ENCODE measurements at places on chromosomes 4 and X. TPM values are rescaled to one million over a fixed set of nuclear protein-coding genes. Genes with fewer than 3 reads are reported as not detected.

- H3K4me3 ChIP-seq, result no peak overlapping the region
- H3K36me3 ChIP-seq, result no peaks in the 10 kb centered on the region
- peaks cover 7% of the 10 kb centered on the region for H3K4me1 ChIP-seq
- no peak for DNase-seq
These were observed 287.6 kb downstream of the ARHGAP24 start for GRCh38 chr4:85762529-85762871.

DNA sequence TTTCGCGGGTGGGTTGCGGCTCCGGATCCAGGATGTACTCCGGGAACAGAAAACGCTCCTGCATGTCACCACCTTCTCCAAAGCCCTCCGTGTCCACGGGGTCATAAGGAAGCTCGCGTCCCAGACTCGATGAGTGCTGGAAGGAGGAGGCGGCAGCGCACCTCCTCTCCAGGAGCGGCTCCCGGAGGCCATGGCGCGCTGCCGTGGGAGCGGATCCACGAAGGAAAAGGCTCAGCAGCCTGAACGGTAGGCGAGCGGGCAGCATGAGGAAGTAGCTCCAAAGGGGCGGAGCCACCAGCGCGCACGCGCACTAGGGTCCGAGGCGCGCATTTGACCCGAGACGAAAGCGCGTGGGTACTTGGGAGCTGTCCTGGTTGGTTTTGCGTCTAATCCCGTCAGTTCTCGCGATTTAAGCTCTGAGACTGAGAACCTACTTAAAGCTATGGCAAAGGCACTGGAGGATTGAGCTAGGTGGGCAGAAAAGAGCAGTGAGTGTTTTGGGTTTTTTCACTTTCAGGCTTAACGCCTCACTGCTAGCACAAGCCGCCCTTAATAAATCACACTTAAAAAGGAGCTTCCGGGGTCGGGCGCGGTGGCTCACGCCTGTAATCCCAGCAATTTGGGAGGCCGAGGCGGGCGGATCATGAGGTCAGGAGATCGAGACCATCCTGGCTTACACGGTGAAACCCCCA lies at the start of gene NOA1:
Gene NOA1, minus strand, starts transcription at position 286 of the 692 bp plus-strand sequence. Its CDS starts 21 bp downstream, at position 265.
- H3K4me3 ChIP-seq, result peak within 1 kb of the TSS; percentile 86
- peaks cover 7% of the 10 kb centered on the region for H3K36me3 ChIP-seq
- H3K27ac ChIP-seq, result peak within 1 kb of the TSS; percentile 88
- H3K27me3 ChIP-seq, result no peaks in the 10 kb centered on the region
- H3K4me1 ChIP-seq, result peaks cover 32% of the 10 kb centered on the region
- peak; percentile 98 for DNase-seq

DNA sequence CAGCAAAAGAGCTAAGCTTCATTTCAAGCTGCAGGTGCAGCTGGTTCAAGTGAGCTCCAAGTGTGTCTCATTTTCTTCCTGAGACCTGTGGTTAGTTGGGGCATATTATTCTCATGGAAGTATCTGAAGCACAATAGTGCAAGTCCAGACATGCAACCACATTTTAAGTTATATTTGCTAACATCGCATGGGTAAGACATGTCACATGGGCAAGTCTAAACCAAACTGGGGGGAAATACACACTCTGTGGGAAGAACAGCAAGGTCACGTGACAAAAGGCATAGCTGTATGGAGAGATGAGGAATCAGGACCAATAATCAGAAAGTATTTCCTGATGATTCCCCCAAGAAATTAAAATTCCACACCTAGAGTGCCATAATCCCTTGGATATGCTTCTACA lies 94.9 kb upstream of the NDP start:
- DNase-seq, result no peak
- no peaks in the 10 kb centered on the region for H3K27me3 ChIP-seq
- H3K36me3 ChIP-seq, result no peaks in the 10 kb centered on the region
- no peak overlapping the region for H3K27ac ChIP-seq
- no peak overlapping the region for H3K4me3 ChIP-seq

DNA sequence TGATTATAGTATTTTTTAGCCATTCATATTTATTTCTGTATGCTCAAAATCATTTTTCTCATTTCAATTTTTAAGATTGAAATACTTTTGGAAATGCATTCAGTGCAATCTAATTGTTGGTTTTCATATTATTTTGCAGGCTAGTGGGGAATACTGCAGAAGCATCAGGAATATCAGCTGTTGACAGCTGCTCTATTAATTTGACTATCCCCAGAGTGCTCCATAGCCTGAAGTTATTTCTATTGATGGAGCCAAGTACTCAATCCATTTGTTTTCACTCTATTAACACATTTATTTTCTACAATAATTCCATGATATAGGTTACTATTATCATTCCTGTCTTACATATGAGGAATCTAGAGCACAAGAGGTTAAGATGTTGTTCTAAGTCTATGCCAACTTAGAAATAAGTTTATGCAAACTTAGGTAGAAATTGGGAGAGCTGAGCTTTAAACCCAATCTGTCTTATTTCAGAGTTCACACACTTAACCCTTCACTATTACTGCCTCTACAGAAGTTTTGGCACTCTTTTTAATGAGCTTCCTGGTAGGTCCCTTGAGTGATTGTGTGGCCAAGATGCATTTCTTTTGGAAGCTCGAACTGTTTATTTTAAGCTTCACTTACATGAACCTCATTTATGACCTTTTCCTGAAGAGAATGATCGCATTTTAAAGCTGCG lies 65.6 kb upstream of the PCDH18 start:
- H3K4me3 ChIP-seq, result no peak overlapping the region
- no peak for DNase-seq
- H3K36me3 ChIP-seq, result no peaks in the 10 kb centered on the region
- H3K4me1 ChIP-seq, result no peaks in the 10 kb centered on the region
- no peak overlapping the region for H3K27ac ChIP-seq

GRCh38 chr4:74504212-74504611 lies 59.3 kb downstream of the AREG start:
- H3K4me3 ChIP-seq, result no peak overlapping the region
- H3K36me3 ChIP-seq, result no peaks in the 10 kb centered on the region
- no peaks in the 10 kb centered on the region for H3K4me1 ChIP-seq
- H3K27me3 ChIP-seq, result no peaks in the 10 kb centered on the region

GRCh38 chr4:72489267-72489666 lies 79.8 kb downstream of the ADAMTS3 start:
- DNase-seq, result no peak
- no peaks in the 10 kb centered on the region for H3K4me1 ChIP-seq
- no peaks in the 10 kb centered on the region for H3K27me3 ChIP-seq
- H3K36me3 ChIP-seq, result no peaks in the 10 kb centered on the region

- H3K27me3 ChIP-seq, result no peaks in the 10 kb centered on the region
- no peaks in the 10 kb centered on the region for H3K36me3 ChIP-seq
- H3K4me3 ChIP-seq, result no peak overlapping the region
- DNase-seq, result no peak
These were observed 26.1 kb upstream of the LONRF3 start for GRCh38 chrX:118948270-118948669.

- no peaks in the 10 kb centered on the region for H3K27me3 ChIP-seq
- H3K36me3 ChIP-seq, result no peaks in the 10 kb centered on the region
- peaks cover 16% of the 10 kb centered on the region for H3K4me1 ChIP-seq
- DNase-seq, result no peak
These were observed 202.3 kb downstream of the PPP3CA start for GRCh38 chr4:101145021-101145420.

DNA sequence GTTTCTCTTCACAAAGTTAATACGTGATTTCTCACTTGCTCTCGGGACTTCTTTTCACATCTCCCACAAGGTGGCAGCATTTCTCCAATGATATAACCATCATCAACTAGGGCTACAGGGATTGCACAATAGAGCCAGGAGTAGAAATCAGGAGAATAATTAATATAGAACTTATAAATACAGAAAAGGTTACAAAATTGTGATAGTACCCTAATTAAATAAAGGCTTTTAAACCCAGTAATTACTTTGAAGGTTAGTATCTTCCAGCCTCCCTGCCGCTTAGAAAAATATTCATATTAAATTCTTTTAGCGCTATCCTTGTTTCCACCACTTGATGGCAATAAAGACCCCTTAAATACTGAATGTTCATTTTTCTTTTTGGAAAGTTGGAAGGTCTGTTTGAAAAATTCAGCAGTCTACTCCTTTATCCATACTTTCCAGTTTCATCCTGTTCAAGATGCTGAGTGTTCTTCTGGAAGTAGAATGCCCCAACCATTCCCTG lies 65.8 kb downstream of the RASGEF1B start:
- peak overlapping the region; percentile 41 for H3K4me3 ChIP-seq
- DNase-seq, result no peak
- H3K27ac ChIP-seq, result no peak overlapping the region
- no peaks in the 10 kb centered on the region for H3K4me1 ChIP-seq
- H3K27me3 ChIP-seq, result no peaks in the 10 kb centered on the region
- H3K36me3 ChIP-seq, result no peaks in the 10 kb centered on the region

DNA sequence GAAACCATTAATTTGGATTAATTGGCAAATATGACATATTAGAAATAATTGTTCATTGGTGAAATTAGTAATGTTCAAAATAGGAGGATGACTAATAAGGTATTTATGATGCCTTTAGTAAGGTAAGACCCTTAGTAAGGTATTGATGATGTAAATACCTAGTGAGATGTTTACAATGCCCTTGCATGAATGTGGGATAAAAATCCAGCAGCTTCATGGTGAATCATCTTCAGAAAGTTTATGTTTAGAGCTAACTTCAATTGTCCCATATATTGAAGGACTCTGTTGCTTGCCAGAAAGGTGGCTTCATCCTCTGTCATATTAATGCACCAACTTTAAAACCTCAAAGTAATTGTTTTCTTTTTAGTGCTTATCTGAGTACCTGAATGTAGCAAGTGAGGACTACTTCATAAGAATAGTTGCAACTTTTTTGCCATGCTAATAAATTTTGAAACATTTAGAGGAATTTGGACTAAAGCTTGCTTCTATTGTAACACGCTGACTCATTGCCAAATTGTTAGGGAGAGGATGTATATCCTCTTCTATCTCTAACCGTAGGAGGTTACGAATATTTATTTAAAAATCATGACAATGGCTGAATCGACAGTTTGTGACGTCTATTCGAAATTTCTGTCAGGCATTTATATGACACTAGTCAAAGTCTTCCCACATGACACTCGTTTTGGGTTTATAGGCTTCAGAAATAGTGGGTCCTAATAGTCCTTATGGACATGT lies 174.1 kb upstream of the HS3ST1 start:
- H3K27me3 ChIP-seq, result no peaks in the 10 kb centered on the region
- H3K27ac ChIP-seq, result no peak overlapping the region
- no peaks in the 10 kb centered on the region for H3K36me3 ChIP-seq
- no peak for DNase-seq
- H3K4me1 ChIP-seq, result no peaks in the 10 kb centered on the region

Gene SHISA3
- total RNA-seq, result 0.36 TPM

Gene GSTCD
- 6.6 TPM for total RNA-seq

Gene MAGEB2
- not detected for total RNA-seq

Gene USP17L22
- not detected for total RNA-seq

Gene HS6ST2
- total RNA-seq, result 9.0 TPM
